DND-41 (cell line): ENCODE measurements at places on chromosomes 2 and 18.
A peak's percentile ranks its signal among the peaks of the same experiment; 100 is the strongest.

GRCh38 chr2:31191931-31192330 is 25.4 kb downstream of the CAPN14 start:
- no peak for DNase-seq

GRCh38 chr18:7941533-7941932 is 374.4 kb downstream of the PTPRM start:
- no peak for DNase-seq

DNA sequence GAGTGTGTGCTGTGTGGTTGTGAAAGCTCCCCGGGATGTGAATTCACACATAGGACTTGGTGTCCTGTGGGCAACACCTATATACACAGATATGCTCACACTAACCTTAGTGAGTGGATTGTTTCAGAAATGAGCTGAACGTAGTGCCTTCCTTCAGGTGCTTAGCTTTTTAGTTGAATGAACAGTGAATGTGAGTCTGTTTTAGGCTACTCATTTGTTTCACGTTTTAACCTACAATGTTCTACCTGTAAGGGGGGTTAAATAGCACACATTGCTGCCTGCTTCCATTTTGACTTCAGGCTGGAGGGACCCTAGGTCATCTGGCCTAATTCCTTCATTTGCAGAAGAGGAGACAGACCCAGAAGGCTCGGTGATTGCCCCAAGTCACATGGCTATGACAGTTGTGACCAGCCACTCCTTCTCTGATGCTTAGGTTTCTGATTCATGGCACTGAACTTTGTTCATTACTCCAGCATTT is 1.0 kb downstream of the PLEK start:
- no peak for DNase-seq

DNA sequence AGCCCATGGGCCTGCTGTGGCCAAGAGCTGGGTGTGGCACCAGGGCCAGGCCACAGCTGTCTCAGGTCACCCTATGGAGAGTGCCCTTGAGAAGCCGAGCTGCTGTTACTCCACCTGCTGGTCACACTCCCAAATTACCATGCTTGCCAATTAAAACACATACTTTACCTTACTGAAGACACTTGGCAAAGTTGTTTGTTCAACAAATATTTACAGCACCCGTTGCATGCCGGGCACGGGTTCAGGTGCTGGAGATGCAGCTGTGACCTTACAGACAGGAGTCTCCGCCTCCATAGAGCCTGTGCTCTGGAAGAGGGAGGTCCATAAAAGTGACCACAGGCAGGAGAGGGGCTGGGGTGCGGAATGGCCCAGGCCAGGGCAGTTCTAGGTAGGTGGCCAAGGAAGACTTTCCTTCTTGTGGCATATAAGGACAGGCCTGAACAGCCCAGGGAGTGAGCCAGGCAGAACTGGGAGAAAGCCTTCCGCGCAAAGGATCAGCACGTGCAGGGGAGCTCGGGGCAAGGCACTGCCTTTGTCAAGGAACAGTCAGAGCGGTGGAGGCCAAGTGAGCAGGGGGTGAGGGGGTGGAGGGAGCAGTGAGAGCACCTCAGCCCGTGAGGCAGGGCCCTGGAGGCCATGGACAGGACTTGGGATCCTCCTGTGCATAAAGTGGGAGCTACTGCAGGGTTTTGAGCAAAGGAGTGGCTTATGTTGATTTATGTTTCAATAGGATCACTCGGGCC is 23.6 kb upstream of the RBM44 start:
- DNase-seq: peak; percentile 48

DNA sequence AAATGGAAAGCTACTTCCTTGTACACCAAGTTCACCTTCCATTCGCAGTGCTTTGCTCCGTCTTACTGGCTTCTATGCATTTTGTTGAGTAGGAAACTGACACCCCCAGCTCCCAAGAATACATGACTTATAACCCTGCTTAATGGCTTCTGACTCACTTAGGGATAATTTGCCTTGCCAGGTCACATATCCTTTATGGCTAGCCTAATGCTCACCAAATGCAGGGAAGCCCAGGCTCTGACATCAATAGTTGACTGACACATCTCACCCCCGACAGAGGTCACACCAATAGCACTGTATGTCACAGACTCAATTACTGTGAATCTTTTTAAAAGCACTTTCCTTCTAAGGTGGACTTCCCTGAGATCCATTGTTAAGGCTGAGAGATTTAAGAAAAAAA is 147.2 kb downstream of the DTNA start:
- no peak for DNase-seq

GRCh38 chr2:189236066-189236465 is 56.5 kb upstream of the COL5A2 start:
- no peak for DNase-seq

- no peak for DNase-seq
Measured at GRCh38 chr2:11213090-11213638, 57.9 kb downstream of the SLC66A3 start.

GRCh38 chr2:211837206-211837605 is 701.4 kb downstream of the ERBB4 start:
- no peak for DNase-seq

- no peak for DNase-seq
Measured at GRCh38 chr2:23722255-23722654, 204.7 kb downstream of the ATAD2B start.

- DNase-seq: no peak
Measured at GRCh38 chr2:10598501-10598900, 91.3 kb downstream of the NOL10 start.

- no peak for DNase-seq
Measured at GRCh38 chr2:199452260-199452990, 5.3 kb downstream of the SATB2 start.

- no peak for DNase-seq
Measured at GRCh38 chr2:140128909-140129308, 1348.7 kb upstream of the NXPH2 start.

GRCh38 chr18:37674570-37674969 is 109.0 kb upstream of the CELF4 start:
- no peak for DNase-seq

GRCh38 chr2:196750291-196750923 is 49.1 kb downstream of the GTF3C3 start:
- DNase-seq: no peak

DNA sequence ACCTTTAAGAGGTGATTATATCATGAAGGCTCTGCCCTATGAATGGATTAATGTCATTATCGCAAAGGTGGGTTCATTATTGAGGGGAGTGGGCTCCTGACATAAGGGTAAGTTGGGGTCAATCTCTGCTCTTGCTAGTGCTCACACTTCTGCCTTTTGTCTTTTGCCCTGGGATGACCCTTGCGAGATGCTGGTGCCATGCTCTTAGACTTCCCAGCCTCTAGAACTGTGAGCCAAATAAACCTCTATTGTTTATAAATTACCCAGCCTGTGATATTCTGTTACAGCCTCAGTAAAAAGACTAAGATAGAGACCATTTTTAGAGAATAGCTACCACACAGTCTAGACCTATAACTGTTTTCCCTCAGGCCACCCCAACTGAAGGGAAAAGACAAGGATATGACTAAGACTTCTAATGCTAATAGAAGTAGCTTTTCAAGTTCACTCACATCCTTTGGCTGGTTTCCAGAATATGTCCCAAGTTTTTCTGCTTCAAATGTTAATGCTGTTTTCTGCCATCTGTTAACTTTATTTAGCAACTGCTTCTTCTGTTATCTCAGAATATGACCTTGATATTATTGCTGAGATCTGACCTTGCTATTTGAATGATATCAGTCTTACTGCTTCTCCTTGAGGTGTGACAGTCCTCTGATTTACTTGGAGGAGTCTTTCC is 65.1 kb upstream of the STAM2 start:
- DNase-seq: no peak

DNA sequence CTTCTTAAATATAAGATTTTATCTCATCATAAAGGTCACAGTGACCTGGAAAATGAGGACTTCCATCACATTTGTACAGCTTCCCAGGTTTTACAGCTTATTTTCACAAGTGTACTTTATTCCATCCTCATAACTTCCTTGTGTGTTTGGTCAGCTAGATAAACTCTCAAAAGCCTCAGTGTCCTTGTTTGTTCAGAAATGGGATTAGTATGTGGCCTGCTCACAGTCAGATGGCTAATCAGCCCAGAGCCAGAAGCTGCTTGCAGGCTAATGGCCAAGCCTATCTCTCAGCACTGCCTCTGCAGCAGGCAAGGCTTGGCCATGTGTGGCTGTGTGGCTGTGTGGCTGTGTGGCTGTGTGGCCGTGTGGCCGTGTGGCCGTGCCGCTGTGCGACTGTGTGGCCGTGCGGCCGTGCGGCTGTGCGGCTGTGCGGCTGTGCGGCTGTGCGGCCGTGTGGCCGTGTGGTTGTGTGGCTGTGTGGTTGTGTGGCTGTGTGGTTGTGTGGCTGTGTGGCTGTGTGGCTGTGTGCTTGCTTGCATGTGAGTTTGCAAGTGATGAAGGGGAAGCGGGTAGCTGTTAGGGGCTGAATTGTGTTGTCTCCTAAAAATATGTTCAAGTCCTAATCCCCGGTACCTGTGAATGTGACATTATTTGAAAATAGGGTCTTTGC is 233.0 kb upstream of the TNP1 start:
- DNase-seq: no peak

GRCh38 chr18:26575865-26576217 is 27.5 kb upstream of the KCTD1 start:
- peak; percentile 20 for DNase-seq

DNA sequence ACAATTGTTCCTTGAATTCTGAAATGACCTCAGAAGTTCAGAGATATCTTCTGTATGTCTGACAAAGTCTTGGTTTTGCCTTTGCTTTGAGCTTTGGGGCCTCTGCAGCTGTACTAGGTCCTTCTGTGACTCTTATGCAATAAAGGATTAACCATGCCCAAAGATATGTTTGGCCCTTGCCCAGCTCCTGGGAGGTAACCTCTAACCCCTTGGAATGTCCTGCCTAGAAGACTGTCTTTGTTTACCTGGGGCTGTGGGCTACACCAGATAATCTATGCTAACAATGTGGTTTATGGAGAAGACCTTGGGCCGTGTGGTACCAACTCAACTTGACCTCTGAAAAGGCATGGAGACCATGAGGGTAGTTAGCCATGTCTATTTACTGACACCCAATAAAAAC is 140.9 kb upstream of the CAPN13 start:
- no peak for DNase-seq

DNA sequence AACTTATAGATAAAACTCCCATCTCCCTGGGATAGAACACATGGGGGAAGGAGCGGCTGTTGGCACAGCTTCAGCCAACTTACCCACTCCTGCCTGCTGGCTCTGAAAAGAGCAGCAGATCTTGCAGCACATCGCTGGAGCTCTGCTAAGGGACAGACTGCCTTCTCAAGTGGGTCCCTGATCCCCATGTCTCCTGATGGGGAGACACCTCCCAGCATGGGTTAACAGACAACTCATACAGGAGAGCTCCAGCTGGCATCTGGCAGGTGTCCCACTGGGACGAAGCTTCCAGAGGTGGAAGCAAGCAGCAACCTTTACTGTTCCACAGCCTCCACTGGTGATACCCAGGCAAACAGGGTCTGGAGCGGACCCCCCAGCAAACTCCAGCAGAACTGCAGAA is 673.3 kb downstream of the NRXN1 start:
- no peak for DNase-seq

DNA sequence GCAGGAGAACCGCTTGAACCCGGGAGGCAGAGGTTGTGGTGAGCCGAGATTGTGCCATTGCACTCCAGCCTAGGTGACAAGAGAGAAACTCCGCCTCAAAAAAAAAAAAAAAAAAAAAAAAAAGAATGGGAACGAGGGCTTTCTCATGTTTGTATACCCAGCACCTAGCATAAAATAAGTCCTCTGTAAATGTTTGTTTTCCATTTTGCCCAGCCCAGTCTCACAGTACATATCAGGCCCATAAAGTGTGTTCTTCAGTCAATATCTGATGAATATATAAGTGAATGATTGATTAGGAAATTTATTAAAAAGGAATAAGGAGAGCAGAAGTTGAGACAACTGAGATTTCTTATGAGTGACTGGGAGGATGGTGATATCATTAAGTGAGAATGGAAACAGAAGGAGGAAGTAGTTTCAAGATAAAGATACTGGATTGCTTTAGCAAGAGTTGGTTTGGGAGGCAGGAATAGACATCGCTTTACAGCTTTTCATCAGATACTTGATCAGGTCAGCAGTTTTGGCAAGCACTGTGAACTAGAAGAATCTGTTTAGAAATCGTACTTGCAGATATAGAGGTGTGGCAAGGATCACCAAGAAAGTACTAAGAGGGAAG is 327.5 kb downstream of the KIAA1328 start:
- no peak for DNase-seq

GRCh38 chr2:144528108-144528507 is 8.2 kb upstream of the ZEB2 start:
- no peak for DNase-seq

DNA sequence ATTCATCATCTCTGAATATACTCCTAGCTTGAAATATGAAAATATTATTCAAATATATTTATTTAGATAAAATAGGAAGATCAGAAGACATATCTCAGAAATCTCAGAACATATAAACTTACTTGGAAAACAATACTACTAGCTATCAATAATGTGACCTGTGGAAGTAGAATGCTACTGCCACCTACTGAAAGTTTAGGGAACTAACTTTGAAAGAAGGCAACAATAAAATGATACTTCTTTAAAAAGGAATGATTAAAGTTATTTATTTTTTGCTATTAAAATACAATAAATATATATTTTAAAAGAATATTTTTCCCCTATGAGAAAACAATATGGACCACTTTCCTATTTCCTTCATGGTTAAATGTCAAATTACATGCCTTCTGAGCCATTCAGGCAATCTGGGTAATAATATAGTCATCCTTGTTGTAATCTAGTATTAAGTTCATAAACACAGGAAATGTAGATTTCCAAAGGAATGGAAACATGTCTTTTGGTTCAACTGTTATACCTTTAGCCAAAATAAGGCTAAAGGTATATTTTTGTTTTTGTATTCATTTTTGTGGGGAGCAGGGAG is 26.0 kb downstream of the ACADL start:
- DNase-seq: no peak

DNA sequence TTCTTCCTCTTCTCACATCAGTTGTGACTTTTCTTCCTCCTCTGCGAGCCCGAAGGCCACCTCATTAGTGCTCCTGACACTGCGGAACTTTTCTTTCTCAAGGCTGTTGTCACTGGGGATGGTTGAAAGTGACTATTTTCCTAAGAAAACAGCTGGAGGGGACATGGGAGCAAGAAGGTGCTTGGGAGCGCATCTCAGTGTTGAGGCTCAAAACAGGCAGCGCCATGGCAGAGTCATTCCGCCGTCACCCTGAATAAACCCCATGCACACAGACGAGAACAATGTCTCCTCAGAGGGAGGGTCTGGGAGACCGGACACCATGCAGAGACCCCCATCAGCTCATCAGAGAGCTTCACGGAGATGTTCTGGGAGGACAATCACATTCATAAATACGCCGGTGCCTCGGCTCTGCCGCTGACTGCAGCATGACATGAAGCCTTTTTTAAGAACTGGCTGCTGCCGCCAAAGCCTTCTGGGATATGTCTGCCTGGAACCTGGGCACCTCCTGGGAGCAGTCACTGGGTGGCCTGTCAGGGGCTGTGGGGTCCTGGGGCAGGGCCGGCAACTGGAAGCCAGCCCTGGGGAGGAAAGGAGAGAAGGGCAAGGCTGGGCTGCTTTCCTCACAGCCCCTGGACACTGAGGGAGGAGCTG is 19.2 kb downstream of the ATOH8 start:
- no peak for DNase-seq

GRCh38 chr18:574865-575645 is 5.1 kb upstream of the CETN1 start:
- DNase-seq: no peak

- no peak for DNase-seq
Measured at GRCh38 chr2:69086466-69086865, 73.5 kb downstream of the ANTXR1 start.

- no peak for DNase-seq
Measured at GRCh38 chr2:55245411-55245810, 12.9 kb downstream of the RPS27A start.

- DNase-seq: no peak
Measured at GRCh38 chr2:165682546-165682945, 111.5 kb downstream of the GALNT3 start.
